ENCODE measurements at places on chromosomes 6 and 20. TPM values are rescaled to one million over a fixed set of nuclear protein-coding genes. Genes with fewer than 3 reads are reported as not detected.

GRCh38 chr6:170445487-170445886, 107.6 kb downstream of the PSMB1 start:
- peak; percentile 53 for DNase-seq

DNA sequence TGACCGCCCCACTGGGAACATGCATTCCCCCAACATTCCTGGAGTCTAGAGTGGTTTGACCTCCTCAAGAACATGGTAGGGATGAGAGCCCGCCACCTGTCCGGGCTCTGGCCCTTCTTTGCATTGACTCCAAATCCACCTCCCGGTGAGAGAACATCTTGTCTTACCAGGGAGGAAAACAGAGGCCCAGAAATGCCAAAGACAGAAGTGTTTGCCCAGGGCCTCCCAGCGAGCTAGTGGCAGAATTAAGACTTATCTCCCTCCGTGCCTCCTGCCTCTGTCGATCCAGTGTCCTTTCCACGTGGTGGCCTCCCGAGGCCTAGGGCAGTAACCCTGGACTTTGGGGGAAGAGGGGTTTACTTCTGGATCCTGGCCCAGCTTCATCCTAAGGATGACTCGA, 134.8 kb downstream of the JPH2 start:
- no peak for DNase-seq

GRCh38 chr6:17169291-17169690, 67.4 kb downstream of the STMND1 start:
- DNase-seq: no peak

- no peak for DNase-seq
Measured at GRCh38 chr6:35552285-35552917, 39.7 kb upstream of the TULP1 start.

GRCh38 chr6:29976588-29977424, 34.5 kb downstream of the HLA-A start:
- peak; percentile 90 for DNase-seq

Gene FOXA2
- total RNA-seq: not detected

Gene SLCO4A1
- total RNA-seq: 52.1 TPM
